ENCODE measurements at places on chromosomes 16 and 17. TPM values are rescaled to one million over a fixed set of nuclear protein-coding genes. Genes with fewer than 3 reads are reported as not detected.

MYH1 gene
- not detected for total RNA-seq

TMEM238L gene
- not detected for total RNA-seq

CNTNAP1 gene
- total RNA-seq = 21.3 TPM

G6PC1 gene
- total RNA-seq = not detected

GRCh38 chr16:56270828-56271227, 79.5 kb downstream of the GNAO1 start:
- DNase-seq = no peak
- no peak overlapping the region for H3K27ac ChIP-seq
- H3K4me3 ChIP-seq = no peak overlapping the region
- H3K4me1 ChIP-seq = no peaks in the 10 kb centered on the region
- H3K36me3 ChIP-seq = no peaks in the 10 kb centered on the region

- no peak for DNase-seq
- no peaks in the 10 kb centered on the region for H3K27me3 ChIP-seq
- H3K4me1 ChIP-seq = no peaks in the 10 kb centered on the region
- no peak overlapping the region for H3K4me3 ChIP-seq
These were observed 326.1 kb upstream of the MAF start for GRCh38 chr16:79926451-79927205.

- DNase-seq = no peak
- H3K36me3 ChIP-seq = peaks cover 68% of the 10 kb centered on the region
- no peaks in the 10 kb centered on the region for H3K27me3 ChIP-seq
- no peak overlapping the region for H3K27ac ChIP-seq
- H3K4me3 ChIP-seq = no peak overlapping the region
These were observed 44.6 kb downstream of the GNA13 start for GRCh38 chr17:65011966-65012365.

GRCh38 chr17:15418781-15419180, 48.6 kb downstream of the CDRT4 start:
- no peaks in the 10 kb centered on the region for H3K36me3 ChIP-seq
- H3K27ac ChIP-seq = no peak overlapping the region
- H3K4me1 ChIP-seq = no peaks in the 10 kb centered on the region
- H3K4me3 ChIP-seq = no peak overlapping the region
- no peak for DNase-seq

DNA sequence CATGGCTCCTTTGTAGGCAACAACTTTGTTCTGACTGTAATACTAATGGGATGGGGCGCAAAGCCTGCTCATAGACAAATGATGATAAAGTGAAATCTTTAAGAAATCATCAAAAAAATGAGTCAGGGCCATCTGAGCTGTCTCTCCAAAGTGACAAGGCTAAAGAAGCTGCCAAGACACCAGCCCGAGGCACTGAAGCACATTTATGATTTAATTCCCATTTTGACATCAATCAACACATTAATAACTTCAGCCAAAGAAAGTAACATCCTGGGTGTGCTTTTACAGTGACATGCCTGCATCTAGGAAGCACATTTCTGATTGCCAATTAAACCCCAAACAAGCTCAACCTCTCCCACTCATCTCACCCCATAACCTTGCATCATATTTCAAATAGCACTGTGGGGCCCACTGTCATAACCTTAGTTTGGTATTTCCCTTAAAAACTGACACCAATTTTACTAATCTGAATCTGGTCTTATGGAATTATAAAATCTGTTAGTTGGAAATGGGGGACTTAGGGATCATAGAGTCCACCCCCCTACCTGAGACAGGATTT, 676.6 kb downstream of the TOX3 start:
- no peaks in the 10 kb centered on the region for H3K4me1 ChIP-seq
- no peaks in the 10 kb centered on the region for H3K36me3 ChIP-seq
- no peak overlapping the region for H3K4me3 ChIP-seq
- H3K27me3 ChIP-seq = no peaks in the 10 kb centered on the region
